ENCODE measurements at places on chromosomes 2 and 18.

DNA sequence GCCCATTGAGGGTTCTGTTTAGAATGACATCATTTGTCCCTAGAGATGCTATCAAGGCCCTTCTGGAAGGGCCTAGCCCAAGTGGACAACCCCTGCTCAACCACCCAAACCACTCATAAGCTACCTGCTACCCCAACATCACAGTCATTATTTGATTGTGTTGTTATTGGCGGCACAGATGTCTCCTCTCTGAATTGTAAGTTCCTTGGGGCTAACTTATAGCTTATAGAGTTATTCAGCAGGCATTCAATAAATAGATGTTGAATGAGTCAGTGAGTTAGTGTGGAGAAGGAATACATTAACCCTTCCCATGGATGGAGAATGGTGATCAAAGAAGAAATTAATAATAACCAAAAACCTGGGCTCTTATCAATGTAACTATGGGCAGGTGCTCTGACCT is 80.0 kb downstream of the ACAA2 start:
- no peak for DNase-seq

DNA sequence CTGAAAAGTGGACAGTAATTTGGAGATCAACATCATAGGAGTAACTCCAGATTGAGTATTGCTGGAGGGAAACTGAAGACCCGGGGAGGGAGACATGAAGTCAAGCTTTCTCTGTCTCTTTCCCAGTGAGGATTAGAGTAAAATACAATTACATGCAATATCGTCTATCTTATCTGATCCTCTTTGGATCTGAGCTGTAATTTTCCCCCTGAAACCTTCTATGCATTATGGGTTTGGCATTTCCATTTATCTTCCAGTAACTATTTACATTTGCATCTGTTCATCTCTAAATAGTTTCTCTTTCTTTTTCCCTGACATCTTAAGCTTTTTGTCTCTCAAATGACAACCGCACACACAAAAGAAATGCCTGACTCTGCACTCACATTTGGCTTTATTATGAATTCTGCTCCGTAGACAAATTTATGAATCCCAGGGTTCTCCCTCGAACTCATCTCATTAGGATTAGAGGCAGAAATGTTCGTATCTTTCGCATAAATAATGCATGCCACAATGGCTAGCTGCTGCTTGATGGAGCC is 113.1 kb downstream of the SPP2 start:
- no peak for DNase-seq

DNA sequence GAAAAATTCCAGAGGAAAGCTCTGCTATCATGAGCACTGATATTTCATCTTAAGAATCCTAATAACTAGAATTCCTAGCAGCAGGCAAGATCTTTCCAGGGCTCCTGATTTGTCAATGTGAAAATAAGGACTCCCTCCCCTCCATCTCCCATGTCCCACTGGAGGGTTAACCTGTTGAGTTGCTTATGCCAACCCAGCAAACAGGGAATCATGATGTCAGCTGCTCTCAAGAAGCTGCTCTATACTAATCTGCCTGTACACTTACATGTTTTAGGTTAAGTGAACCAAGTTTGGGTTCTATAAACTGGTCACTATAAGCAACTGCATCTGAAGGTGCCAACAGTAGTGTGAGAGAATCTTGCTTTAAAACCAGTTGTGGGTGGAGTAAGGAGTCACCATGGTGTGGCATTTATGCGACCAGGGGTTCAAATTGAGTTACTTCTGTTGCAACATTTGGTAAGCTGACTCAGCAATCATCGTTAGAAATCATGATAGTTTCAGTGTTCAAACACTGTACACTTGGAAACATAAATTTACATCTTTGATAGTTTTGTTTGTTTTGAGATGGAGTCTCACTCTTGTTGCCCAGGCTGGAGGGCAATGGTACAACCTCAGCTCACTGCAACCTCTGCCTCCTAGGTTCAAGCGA is 53.4 kb downstream of the STK25 start:
- DNase-seq = no peak

DNA sequence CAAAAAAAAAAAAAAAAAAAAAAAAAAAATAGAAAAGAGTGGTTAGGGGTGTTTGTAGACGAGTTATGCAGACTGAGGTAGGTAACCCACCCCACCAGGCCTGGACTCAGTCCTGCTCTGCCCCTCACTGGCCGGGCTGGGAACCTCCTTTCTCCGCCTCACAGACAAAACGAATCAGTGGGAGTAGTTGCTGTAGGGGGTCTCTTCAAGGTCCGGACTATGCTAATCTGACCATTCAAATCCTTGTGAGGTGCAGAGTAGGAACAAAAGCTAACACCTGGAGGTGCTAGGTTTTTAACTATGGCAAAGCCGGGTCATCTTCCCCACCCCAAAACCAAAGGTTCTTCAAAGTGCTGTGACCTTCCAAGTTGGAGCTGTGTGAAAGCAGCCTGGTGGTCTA is 223.7 kb downstream of the SLC4A3 start:
- DNase-seq = no peak

DNA sequence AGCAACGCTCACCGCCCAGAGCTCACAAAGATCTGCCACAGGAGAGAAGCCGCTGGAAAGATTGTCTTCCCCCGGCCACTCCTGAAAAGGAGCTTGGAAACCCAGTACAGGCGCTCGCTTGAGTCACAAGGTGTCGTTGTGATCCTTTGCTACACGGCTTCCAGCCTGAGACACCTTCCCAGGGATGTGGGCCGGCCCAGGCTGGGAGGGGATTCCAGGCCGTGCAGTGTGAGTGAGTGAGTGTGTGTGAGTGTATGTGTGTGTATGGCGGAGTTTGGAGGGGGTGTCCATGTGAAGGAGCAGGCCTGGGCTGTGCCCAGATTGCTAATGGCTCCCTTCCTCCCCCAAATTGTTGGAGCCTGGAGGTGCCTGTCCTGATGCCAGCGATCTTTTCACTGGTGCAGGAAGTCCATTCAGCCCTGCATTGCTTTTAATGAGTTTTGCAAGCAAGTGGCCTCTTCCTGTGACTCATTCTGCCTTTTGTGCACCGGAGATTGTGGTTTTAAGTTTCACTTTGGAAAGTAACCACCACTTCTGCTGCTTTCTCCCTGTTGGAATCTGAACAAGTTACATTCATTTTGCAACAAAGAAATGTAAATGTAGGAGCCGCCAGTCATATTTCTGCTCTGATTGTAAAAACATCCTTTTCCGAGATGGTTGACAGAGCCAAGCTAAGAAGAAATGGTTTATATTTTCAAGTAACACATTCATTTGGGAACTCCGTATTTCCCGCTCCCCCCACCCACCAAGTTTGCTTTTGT is 83.7 kb downstream of the LPIN1 start:
- peak; percentile 56 for DNase-seq

DNA sequence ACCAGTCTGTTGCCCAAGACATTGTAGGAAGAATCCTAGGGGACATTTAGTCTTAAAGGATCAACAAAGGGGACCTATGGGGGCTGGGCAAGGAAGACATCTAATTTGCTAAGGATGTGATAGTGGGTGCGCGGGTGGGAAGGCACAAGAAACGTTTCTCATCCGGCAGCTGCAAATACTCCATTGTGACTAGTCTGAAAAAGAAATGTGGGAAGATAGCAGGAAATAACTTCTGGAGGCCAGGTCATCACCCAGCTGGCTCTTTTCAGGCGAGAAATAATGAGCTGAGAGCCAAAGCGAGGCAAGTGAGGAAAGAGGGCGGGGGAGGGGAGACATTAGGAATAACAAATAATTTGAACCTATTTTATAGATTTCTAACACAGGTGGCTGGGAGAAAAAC is 70.3 kb upstream of the NCK2 start:
- no peak for DNase-seq

DNA sequence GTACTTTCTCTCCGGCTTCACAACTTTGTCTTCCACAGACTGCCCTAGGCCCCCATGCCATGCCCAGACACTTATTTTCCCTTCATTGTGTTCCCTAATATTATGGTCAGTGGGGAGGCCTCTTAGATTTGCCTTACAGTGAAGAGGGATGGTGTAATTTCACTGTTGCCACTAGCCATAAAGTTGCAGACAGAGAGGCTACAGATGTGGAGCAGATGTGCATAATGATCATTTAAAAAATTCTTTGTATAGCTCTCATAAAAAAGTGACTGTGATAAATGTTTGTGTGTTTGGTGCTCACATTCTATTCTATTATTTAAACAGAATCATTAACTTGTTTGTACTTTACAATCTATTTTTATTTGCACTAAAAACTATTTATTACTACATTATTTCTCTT is 67.5 kb upstream of the FN1 start:
- DNase-seq = no peak

- no peak for DNase-seq
These were observed 868 bp upstream of the PKDCC start for GRCh38 chr2:42046819-42047487.

DNA sequence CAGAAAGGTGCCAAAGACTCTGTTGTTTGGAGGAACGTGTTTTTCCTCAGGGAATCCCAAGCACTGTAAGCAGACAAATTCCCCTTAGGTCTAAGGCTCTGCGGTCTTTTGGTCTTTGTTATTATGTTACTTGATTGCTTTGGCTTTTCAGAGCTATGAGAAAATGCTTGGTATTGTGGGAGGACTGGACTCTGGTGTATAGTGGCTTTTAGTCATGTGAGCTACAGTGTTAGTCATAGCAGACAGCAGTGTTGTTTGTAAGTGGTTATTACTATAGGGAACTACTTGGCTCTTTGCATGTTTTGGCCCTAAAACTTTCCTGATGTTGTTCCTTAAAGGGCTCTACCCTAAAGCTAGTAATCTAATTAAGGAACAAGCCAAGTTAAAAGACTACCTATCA is 956.2 kb upstream of the LRATD1 start:
- no peak for DNase-seq

DNA sequence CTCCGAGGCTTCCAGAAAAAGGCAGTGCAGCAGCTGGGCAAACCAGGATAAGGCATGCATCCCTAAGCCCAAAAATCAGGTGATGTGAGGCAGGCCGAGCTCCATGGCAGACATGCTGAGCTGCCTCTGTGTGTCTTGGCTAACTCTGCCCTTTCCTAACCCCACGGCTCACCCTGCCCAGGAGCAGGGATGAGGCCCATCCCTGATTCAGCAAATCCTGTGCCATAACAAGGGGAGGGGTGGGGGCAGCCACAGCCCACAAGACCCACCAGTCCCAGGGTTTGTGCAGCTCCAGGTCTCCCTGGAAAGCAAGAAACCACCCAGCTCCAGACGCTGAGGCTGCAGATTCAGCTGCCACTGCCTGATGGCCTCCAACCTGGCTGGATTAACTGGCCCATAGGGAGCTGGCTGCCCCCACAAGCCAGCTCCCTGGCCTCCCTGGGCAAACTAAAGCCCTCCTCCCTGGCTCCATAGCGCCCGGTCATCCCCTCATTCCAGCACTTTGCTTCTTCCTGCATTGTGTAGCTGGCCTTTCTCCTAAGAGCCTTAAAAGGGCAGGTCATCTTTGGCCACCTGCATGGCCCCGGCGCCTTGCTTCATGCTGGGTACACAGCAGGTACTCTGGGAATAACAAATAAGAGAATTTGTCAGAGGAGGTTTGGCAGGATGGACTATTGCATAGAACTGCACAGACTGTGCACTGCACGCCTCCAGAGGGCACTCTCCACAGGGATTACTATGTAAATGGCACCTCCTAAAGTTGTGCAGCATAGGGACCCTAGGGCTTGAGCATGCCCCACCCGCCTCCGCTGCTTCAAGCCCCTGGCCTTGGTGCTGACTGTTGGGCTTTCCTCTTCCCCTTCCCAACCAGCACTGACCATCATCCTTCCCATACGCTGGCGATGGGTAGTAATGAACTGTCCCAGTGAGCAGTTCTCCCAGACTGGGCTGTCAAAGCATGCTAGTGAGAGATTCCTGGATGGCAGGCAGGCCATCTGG is 10.7 kb downstream of the STEAP3 start:
- DNase-seq = no peak

DNA sequence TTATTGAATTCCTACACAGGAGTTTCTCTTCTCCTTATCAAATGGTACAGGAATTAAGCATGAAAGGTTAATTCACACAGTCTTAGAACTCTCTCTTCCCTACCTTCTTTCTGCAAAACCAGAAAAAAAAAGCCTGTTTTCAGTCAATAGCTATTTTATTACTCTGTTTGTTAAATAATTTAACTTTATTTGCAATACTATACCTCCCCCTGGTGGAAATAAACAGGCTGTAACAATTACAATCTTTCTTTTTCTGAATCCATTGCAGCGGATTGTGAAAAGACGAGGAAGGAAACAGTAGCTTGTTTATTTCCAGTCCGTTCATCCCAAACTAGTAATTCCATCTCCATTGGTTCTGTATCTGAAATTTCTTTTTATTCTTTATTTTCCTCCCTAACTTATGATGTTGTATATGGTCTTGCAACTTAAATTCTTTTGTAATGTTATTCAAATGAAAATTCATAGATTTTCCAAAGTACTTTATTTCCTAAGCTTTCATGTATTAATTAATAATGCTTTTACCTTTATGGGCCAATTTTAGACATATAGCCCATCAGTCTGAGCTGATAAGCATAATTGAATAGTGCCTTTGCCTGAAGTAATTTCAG is 165.2 kb downstream of the SH3BP4 start:
- no peak for DNase-seq

- no peak for DNase-seq
These were observed 27.2 kb upstream of the COBLL1 start for GRCh38 chr2:164868563-164869419.

- no peak for DNase-seq
These were observed 263.6 kb upstream of the HNMT start for GRCh38 chr2:137700681-137701080.

DNA sequence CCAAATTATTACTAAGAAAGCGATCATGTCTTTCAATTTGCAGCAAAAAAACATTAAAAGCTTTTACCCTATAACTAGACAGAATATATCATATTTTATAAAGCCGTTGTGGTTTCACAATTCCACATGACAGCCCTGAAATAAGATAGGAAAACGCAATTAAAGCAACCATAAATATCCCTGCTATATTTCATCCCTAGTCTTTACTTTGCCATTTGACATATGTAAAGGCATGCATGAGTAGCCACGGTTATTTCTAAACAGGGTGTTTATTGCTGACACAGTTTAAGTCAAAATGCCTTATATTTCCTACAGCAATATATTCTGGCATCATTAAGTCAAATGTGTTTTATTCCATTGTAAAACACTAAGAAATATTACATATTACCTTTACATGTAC is 239.9 kb downstream of the DSEL start:
- DNase-seq = no peak

GRCh38 chr2:16507655-16508489 is 157.8 kb downstream of the CYRIA start:
- no peak for DNase-seq
